NCI-H446 (cell line): ENCODE measurements at places on chromosomes 11 and 22.
A peak's percentile ranks its signal among the peaks of the same experiment; 100 is the strongest.

GRCh38 chr22:46421267-46421666 is 85.8 kb downstream of the TRMU start:
- DNase-seq = no peak

DNA sequence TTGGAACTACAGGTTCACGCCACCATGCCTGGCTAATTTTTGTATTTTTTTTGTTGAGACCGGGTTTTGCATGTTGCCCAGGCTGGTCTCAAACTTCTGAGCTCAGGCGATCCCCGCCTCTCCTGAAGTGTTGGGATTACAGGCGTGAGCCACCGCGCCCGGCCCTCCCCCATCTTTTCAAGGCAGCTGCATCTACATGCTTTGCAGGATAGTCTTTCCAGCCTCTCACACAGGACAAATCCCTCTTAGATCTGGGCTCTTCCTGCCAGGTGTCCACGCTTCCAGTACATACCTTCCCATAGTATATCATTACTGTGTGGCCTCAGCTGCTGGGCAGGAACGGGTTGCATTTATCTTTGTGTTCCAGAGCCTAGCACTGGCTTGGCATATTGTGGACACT is 49.7 kb downstream of the C11orf96 start:
- no peak for DNase-seq

- no peak for DNase-seq
Measured at GRCh38 chr11:120974466-120974865, 49.4 kb upstream of the TBCEL start.

GRCh38 chr11:44883277-44883676 is 67.4 kb downstream of the TP53I11 start:
- no peak for DNase-seq

DNA sequence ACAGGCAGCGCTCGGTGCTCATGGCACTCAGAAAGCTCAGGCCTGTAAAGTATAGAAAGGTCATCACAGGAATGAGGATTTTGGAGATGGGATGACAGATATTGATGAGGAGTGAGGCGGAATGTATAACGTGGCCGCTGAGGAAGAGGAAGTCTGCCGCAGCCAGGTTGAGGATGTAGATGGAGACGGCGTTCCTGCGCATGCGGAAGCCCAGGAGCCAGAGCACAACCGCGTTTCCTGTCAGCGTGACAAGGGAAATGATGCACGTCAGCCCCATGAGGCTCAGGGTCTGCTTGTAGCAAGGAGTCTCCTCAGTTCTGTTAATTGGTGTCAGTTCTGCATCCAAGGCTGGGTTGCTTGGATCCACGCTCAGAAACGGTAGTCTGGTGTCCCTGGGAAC is 33.1 kb upstream of the MRGPRX1 start:
- no peak for DNase-seq

DNA sequence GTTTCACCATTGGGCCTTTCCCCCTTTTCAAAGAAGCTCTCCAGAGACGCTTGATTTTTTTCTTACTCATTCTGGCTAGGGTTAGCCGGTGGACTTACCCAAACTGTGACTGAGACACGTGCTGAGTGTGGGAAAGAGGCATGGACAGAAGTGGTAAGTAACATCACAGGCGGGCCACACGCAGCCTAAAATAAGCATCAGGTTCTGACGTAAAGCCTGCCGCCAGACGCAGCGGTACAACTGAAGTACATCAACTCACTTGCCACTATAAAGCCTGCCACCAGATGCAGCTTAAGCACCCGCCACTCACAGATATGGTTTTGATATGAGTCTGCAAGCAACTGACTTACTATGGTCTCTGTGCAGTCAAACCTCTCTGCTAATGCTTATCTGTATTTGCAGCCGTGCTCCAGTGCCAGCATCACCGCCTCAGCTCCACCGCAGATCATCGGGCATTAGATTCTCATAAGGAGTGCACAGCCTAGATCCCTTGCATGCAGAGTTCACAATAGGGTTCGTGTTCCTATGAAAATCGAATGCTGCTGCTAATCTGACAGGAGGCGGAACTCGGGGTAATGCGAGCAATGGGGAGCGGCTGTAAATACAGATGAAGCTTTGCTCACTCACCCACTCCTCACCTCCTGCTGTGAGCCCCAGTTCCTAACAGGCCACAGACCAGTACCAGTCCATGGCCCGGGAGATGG is 58.8 kb downstream of the PHF21B start:
- no peak for DNase-seq

GRCh38 chr11:111120161-111120560 is 125.4 kb upstream of the POU2AF2 start:
- no peak for DNase-seq

GRCh38 chr11:100752371-100753171 is 65.5 kb downstream of the ARHGAP42 start:
- DNase-seq = no peak

DNA sequence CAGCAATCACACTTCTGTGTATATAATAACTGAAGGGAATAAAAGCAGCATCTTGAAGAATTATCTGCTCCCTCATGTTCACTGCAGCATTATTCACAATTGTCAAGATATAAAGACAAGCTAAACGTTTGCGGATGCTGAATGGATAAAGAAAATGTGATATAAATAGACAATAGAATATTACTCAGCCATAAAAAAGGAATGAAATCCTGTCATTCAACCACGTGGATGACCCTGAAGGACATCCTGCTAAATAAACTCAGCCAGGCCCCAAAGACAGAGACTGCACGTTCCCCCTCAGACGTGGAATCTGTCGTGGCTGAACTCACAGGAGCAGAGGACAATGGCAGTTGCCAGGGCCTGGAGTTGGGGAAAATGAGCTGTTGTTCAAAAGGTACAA is 9.6 kb downstream of the ZNF195 start:
- DNase-seq = no peak

DNA sequence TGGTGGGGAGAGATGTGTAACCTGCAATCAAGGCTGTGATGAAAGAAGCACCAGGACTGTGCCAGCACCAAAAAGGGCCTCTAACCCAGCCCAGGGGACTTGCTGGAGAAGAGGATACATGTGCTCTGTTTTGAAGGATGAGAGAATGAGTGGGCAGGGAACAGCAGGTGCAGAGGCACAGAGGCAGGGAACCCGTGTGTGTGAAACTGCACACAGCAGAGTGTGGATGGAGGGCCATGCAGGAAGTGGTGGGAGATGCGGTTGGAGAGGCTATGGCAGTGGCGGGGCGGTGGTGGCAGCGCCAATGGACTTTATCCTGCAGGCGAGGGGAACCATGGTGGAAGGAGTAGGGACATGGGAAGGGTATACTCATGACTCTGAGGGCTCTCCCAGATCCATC is 25.2 kb upstream of the LRRC32 start:
- DNase-seq = no peak

- DNase-seq = no peak
Measured at GRCh38 chr22:41383085-41383484, 1.3 kb downstream of the TEF start.

GRCh38 chr11:14930369-14930768 is 38.3 kb upstream of the CYP2R1 start:
- DNase-seq = no peak

DNA sequence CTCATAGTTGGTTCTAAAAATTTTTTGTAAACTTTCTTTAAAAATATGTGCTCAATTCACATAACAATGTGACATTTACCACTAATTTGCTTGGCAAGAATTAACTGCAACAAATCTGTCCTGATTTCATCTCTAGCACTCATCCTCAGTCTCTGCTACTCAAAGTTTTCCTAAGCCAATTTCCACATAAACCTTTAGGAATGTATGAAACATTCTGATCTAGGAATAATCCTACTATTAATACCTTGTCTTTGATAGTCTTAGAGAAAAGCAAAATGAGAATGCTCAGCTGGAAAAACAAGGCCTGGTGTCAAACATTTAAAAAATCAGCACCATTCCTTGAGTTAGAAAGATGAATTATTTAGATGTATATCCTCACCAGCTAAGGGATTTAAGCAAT is 114.3 kb downstream of the CD44 start:
- no peak for DNase-seq

DNA sequence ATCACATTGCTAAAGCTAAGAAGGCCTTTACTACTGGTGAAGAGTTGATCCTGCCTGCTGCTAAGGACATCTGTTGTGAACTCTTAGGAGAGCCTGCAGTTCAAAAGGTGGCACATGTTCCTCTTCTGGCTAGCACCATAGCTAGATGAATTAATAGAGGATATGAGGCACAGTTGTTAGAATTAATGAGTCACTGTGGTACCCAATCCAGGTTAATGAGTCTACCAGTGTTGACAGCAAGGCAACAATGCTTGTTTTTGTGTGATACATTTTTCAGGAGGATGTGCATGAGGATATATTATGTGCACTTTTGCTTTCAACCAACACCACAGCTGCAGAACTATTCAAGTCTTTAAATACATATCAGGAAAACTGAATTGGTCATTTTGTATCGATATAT is 12.0 kb downstream of the C11orf58 start:
- no peak for DNase-seq

GRCh38 chr22:29755889-29756288 is 10.9 kb downstream of the ZMAT5 start:
- no peak for DNase-seq

- DNase-seq = no peak
Measured at GRCh38 chr11:95519912-95520311, 269.7 kb downstream of the FAM76B start.

GRCh38 chr11:1570896-1571759 is 943 bp downstream of the DUSP8 start:
- peak; percentile 21 for DNase-seq

DNA sequence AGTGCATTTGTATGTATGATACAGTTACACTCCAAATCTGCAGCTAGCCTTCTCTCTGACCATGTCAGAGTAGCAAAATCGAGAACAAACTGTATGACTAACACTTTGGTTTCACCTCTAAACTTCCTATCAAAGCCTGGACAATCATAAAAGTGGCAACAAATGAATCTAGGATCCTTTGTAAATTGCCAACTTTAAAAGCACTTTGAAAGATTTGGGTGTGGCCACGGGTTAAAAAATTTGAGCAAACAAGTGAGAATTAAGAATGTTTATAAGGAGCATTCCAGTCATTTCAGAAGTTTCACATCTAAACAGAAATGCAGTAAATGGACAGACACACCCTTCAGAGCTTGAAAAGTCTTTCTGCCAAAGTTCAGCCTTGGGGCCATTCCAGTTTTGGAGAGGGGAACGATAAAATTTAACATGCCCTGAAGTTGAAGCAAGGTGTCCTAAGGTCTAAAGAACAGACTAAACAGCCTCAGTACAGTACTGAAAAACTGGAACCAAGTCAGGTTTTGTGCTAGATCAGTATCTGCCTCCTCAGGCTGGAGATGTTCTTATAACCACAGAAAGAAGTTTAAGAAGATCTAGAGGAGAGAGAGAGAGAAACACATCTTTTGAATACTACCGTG is 181.9 kb upstream of the BDNF start:
- DNase-seq = no peak

DNA sequence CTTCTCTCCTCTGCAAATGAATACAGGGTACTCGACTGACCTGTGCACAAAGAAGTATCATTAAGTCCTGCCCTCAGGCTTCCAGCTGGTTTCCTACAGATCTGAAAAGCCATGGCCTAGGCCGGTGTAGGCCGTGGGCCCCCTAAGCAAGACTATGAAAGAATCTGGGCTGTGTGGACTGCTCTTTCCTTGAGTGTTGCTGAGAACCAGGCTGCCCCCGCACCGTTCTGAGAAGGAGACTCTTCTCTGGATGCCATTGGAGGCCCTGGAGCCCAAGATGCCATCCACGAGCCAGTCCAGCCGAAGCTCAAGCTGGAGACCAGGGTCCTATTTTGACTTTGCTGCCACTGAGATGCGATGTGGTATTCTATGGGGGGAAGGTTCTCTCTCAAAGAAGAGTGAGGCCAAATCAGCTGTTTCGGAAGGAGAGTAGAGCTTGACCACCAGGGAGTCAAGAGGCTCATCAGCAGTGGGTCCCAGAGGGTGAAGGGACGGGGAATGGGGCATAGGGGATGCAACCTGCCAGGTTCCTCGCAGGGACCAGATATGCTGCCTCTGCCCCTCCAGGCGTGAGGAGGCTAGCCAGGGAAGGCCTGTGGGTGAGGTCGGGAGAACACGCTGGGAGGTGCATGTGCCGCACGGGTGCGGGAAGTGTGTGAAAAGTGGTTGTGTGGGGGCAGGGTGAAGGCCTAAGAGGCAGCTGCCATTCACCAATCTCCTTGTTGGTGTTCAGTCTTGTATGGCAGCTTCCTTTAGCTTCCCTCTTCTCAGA is 96.4 kb upstream of the B3GAT1 start:
- DNase-seq = no peak

DNA sequence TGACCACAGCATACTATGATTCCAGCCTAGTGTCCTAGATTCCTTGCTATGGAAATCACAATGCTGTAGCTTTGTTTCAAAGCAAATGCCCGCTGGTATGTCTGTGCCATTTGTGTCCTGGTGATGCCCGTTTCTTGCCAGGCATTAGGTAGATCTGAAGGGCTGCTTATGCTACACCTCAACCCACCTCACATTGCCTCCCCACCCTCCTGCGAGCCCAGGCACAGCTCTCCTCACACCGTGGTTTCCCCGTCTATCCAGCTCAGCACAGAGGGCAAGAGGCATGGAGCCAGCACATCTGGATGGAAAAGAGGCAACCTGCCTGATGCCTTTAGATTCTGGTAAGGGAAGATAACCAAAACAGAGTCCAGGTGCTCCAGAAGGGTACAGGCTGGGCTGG is 307.4 kb upstream of the B3GAT1 start:
- no peak for DNase-seq

DNA sequence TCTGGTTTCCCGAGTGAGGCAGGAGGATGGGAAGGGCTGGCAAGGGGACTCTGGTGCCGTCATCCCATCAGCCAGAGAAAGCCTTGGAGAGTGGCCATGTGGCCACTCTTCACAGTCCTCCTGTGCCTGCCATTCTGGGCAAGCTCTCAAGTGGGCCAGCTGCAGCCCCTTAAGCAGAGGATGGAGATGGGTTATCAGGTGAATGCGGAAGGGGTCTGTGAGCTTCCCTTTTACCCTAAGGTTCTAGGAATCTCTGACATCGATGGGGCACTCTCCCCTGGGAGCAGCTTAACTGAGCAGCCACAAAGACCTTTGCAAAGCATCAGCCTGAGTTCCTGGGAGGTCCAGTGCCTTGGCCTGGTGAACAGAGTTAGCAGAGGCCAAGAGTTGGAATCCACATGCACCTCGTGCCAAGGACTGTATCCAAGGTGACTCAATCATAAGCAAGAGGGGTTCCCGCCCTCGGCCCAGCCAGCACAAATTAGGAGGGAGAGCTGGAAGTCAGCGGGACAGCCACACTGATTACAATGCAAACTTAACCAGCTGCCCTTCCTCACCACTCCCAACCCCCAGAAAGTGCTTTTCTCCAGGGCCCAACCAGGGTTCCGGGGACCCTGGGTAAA is 193.6 kb downstream of the BUD13 start:
- peak; percentile 85 for DNase-seq
